ENCODE measurements at places on chromosomes 6 and 20.

DNA sequence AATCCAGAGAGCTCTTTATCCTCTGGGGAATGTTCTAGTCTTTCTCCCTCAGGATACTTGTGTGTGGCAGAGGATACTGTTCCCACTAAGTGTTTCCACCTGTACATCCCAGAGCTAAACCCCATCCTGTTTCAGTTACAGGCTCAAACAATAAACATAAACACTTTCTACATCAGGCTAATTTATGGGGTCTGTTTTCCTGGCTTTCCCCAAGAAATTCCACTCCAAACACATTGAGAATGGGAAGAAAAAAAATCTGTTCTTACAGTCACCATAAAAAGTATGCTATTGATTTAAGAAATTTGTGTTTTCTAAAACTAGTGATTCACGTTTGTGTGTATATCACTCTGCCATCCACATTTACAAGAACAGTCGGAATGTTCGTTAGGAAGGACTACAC, 293.9 kb upstream of the FOXQ1 start:
- DNase-seq = no peak

- no peak for DNase-seq
Measured at GRCh38 chr6:147453361-147453760, 55.1 kb upstream of the SAMD5 start.

DNA sequence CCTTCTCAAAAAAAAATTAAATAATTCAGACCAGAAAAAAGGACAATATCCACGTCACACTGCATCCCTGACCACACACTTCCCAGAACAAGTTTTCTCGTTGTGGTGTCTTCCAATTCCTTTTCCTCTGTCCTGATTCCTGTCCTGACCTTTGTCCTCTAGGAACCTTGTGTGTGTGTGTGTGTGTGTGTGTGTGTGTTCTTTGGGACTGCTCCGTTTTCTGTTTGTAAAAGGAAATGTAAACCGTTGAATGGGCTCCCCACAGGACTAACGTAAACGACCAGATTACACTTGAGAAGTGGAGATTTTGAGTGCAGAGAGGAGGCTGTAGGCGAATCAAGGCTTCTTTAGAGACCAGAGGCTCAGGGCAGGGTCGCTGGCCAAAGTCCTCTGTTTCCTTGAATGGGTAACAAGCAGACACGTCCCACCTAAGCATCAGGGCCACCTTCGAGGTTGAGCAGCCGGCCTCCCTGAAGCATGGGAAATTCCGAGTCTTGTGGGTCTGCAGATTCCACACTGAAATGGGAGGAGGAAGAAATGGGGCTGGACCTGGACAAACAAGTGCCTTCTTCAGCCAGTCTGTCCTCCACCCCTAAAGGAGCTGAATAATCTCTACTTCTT, 7.3 kb downstream of the ZBTB46 start:
- DNase-seq = no peak

GRCh38 chr6:159874435-159874834, 16.4 kb upstream of the MAS1 start:
- no peak for DNase-seq

- no peak for DNase-seq
Measured at GRCh38 chr6:167652042-167652700, 174.5 kb upstream of the AFDN start.

DNA sequence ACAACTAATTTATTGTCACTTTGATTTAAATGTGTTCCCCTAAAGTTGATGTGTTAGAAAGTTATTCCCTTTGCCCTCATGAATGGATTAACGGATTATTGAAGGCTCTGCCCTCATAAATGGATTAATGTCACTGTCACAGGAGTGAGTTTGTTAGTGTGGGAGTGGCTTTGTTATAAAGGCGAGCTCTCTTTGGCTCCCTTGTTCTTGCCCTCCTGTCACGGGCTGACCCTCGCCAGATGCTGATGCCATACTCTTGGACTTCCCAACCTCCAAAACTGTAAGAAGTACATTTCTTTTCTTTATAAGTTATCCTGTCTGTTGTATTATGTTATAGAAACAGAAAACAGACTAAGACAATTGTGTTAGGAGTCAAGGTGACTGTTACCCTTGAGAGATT, 22.7 kb upstream of the POPDC3 start:
- DNase-seq = no peak

DNA sequence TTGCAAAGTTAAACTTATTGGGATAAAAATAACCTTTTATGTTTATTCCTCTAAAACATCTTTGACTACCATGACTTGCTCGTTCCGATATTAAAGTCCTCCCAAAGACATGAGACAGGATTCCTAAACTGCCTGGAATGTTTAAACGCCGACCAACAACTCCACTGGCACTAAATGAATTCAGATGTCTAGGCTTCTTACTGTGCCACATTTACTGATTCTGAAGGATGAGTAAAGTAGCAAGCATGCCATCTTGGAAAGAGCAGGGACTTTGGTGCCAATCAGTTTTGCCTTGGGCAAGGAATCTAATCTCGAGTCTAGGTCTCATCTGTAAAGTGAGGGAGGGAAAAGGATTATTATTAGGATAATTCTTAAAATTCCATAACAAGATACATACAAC, 25.3 kb downstream of the MBOAT1 start:
- DNase-seq = no peak

- no peak for DNase-seq
Measured at GRCh38 chr20:31862506-31862905, 7.8 kb downstream of the DUSP15 start.

- no peak for DNase-seq
Measured at GRCh38 chr6:42071881-42072583, 21.7 kb downstream of the TAF8 start.

DNA sequence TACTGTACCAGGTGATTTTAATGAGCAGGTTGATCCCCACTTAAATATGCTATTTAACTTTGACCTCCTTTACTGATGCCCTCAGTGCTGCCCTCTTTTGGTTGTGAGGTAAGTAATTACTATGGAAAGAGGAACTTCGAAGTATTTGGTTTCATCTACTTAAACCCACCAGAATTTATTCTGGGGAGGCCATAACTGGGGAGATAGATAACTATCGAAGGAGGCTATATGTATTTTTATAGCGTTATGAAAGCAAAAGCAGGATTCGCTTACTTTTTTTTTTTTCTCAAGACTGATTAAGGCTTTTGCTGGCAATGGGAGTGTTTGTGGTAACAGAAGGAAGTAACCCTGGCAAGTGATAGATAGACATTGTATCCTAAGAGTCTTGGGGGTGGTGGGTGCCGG, 168.9 kb upstream of the CENPW start:
- peak; percentile 18 for DNase-seq

DNA sequence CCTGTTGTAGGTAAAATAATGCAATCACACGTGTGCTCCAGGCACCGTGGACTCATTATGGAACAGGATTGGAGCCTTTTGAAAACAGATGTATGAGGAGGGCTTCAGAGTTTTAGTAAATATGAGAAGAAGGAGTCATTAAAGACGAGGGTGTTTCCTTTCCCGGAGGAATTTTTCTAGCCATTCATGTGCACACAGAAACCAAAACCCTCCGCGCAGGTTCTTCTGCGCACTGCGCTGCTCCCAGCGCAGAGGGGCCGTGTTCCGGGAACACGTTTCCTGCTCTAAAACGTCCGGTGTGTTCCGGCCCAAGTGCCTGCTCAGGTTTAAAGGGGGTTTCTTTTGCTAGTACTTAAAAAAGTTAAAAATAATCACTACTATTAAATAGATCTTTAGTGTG, 11.6 kb downstream of the GPR31 start:
- no peak for DNase-seq

DNA sequence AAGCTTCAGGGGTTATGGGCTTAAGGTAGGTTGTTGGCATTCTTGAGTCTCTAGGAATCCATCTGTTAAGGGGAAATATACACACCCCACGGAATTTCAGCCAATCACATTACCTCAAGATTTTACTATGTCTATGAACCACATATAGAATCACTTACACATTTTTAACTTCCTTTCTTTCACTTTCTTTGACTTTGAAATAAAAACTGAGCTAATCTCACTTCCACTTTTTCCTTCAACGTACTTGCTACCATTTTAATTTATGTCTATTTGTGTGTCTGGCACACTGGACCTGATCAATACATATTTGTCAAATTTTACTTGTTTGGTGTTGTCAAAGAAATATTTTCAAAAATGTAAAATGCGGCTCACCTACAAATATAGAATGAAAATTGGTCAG, 545.4 kb upstream of the JAG1 start:
- DNase-seq = no peak

DNA sequence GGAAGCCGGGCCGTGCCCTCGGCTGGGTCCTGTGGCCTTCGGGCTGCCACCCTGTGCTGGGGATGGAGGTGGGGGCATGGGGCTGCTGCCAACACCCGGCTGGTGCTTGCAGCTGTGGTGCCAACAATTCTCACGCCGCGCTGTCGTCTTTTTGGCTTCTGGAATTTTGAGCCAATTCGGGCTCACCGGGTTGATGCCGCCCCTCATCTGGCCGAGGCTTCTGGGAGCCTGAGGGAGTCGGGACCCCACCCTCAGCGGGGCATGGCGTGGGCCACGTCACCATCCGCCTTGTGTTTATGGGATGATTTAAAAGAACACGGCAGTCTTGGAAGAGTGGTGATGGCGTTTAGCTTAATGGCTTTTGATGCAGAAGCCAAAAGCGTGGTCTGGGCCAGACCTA, 8.7 kb upstream of the NPBWR2 start:
- no peak for DNase-seq

- DNase-seq = no peak
Measured at GRCh38 chr20:11457488-11457887, 460.2 kb upstream of the BTBD3 start.

- no peak for DNase-seq
Measured at GRCh38 chr20:33812908-33813462, 1.8 kb downstream of the CHMP4B start.

GRCh38 chr20:3801299-3801698, 5.2 kb downstream of the CDC25B start:
- DNase-seq = no peak

- no peak for DNase-seq
Measured at GRCh38 chr6:88641178-88641903, 322.1 kb downstream of the RNGTT start.

DNA sequence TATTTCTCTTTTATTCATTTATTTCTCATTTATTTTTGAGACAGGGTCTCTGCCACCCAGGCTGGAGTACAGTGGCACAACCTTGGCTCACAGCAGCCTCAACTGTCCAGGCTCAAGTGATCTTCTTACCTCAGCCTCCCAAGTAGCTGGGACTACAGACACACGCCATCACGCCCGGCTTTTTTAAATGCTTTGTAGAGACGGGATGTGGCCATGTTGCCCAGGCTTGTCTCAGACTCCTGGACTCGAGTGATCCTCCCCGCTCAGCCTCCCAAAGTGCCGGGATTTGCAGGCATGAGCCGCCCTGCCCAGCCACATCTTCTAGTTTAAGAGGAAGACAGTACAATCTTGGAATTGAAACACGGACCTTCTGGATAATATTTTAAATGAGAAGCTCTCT, 21.6 kb upstream of the FOXF2 start:
- no peak for DNase-seq

GRCh38 chr20:20812136-20812535, 99.7 kb upstream of the RALGAPA2 start:
- no peak for DNase-seq

DNA sequence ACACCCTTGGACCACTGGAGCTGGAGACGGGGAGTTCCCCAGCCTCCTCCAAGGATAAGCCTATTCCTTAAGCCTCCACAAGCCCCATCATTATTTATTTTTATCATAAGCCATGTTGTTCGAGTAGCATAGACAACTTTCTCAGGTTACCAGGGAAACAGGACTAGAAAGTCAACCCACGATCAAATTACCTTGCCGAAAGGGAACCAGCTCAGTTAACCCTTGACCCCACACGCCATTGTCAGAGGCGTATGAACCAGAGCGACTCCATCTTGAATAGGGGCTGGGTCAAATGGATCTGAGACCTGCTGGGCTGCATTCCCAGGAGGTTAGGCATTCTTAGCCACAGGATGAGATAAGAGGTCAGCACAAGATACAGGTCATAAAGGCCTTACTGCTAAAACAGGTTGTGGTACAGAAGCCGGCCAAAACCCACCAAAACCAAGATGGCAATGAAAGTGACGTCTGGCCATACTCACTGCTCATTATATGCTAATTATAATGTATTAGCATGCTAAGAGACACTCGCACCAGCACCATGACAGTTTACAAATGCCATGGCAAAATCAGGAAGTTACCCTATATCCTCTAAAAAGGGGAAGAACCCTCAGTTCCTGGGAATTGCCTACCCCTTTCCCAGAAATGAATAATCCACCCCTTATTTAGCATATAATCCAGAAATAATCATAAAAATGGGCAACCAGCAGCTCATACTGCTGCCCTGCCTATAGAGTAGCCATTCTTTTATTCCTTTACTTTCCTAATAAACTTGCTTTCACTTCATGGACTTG, 22.4 kb downstream of the SYNJ2 start:
- no peak for DNase-seq

- no peak for DNase-seq
Measured at GRCh38 chr6:56399672-56400263, 152.4 kb upstream of the COL21A1 start.

- DNase-seq = no peak
Measured at GRCh38 chr20:56715309-56715708, 86.2 kb downstream of the TFAP2C start.

DNA sequence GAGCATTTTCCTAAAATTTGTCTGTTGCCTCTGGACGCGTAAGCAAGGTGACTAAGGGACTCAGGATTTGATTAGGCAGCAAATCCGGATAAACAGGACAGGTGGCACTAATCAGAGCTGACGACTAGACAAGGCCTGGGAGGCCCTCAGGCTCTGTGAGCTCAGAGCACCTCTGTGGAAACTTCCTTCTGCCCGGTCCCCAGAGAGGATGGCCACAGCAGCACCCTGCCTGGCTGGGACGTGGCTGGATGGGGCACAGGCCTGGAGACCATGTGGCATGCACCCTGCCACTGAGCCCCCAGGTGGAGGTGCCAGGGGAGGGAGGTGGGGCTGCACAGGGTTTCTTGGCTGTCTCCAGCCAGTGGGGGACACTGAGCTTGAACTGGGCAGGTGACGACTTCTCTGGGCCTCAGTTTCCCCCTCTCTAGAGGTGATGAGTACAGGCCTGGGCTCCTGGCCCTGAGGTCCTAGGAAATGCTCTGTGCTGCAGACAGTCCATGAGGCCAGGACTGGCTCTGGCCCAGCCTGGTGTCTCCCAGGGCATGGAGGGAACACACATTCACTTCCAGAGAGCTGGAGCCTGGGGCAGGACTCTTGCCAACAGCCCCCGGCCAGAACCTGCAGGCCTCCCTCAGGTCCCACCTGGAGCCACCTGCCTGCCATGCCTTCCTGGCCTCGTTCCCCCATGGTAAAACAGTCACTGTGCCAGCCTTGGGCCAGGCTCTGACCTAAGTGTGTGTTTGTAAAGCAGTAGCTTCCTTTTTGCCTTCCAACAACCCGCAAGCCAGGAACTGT, 39.6 kb upstream of the STX16 start:
- no peak for DNase-seq
